ENCODE measurements at places on chromosomes 7 and 10.
A peak's percentile ranks its signal among the peaks of the same experiment; 100 is the strongest.

DNA sequence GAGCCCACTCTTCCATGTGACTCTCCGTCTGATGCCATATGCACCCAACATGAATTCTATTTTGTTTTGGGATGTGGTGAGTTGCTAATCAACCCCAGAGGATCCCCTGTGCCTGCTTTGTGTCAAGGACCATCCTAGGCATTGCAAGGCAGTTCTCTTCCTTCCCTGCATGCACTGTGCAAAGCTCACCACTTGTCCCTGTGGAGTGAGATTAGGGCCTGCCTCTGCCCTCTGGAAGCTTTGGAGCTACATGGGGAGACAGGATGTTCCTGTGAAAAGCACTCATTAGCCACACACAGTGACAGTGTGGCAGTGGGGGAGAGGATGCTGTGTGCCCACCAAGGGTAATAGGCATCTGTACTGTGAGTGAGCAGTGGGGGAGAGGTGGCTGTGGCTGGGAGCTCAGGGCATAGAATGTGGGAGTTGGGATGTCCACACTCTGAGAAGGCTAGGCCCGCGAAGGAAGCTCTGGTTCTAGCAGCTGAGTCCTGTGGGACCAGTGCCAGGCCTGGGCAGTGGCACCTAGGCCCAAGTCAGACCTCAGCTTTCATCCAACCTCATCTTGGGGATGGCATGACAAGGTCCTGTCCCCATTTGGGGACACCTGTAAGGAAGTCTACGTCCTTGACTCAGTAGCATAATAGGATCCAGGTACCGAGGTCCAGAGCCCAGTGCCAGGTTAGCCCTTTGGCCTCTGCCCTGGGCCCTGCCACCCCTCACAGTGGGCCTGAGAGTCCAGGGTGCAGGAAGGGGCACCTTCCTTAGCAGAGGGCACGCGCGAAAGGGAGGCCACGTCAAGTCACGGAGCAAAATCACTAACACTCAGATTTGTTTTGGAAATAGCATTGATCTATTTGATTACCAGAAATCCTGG is 6.6 kb downstream of the ADRA2A start:
- no peak for DNase-seq

GRCh38 chr10:88920198-88920597 is 32.4 kb downstream of the ACTA2 start:
- DNase-seq: no peak

DNA sequence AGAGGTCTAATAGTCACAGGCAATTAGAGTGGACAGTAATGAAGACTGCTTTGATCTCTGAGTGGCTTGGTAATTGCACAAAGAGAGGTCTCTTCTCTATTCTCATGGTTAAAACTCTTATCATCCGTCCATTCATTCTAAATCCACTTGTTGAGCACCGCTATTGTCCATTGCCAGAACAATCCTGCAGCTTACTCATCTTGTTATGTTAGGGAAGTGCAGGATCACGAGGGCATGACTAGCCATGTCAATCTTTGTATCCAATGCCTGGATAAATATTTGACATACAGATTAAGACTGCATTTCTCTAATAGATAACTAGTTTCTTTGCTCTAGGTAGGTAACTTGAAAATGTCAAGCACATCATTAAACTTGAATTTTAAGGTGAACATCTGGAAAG is 14.9 kb downstream of the SFTPD start:
- DNase-seq: no peak

DNA sequence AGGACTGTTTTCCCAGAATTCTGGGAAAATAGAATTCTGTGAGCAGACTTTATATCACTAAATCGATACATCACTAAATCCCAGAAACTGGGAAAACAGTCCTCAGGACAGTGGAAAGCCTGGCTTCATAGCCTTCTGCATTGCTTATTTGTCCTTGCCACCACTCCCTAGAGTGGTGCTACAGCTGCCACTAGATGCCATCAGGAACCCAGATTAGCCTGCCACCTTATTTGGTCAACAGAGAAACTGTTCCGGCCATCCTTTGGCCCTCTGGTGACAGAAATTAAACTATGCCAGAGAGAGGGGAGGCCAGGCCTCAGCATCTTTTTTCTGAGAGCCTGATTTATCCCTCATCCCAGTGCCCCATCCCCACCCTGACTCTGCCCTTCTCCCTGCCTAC is 19.6 kb upstream of the NFKB2 start:
- DNase-seq: no peak

DNA sequence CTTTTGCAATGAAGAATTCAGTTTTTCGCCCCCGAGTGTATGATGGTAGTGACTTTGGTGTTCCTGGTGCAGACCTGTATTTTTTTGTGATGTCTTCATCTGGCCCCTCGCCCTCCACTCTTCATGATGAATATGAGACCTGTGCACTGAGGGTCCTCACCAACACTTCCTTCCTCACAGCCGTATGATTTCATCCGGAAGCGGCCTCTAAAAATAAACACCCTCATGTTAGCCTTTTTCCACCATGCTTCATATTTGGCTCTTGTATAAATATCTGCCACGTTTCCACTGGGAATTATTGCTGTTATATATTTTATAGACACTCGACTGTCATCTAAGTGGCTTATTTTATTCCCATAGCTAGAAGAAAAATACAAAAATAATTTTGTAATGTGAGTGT is 160.4 kb downstream of the MGMT start:
- no peak for DNase-seq

GRCh38 chr7:90599892-90600555 is 3.9 kb downstream of the CDK14 start:
- no peak for DNase-seq

- no peak for DNase-seq
Observed at GRCh38 chr10:32922170-32922569, 35.9 kb downstream of the ITGB1 start.

DNA sequence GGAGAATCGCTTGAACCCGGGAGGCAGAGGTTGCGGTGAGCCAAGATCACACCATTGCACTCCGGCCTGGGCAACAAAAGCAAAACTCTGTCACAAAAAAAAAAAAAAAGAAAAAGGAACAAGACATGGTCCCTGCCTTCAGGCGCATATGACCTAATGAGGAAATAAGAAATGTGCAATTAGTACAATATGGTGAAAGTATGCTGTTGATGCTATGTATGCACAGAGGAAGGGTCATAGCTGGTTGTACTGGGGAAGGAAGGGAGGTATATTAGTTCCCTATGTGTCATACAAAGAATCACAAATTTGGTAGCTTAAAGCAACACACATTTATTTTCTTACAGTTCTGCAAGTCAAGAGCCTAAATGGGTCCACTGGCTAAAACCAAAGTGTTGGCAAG is 97.8 kb upstream of the MPP7 start:
- DNase-seq: no peak

DNA sequence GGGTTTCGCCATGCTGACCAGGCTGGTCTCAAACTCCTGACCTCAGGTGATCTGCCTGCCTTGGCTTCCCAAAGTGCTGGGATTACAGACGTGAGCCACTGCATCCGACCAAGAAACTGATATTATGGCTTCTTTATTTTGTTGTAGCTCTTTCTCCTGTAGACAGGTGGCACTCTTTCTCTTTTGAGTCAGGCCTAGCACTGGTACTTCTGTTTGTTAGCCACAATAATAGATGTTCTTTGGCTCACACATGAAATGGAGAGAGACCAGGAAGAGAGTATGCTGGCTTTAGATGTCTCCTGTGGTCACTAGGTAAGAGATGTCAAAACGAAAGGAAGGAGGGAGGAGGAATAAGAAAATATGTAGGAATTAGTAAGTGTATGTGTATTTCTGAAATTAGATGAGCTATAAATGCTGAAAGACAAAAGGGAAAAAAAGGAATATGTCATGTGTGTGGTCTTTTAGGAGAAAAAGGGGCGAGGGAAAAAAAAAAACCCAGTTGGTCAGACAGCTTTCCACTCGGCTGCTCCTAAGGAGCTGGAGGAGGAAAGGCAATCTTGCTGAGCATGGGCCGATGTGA is 78.7 kb downstream of the CLEC2L start:
- peak; percentile 34 for DNase-seq

GRCh38 chr10:49688261-49688846 is 8.9 kb downstream of the C10orf53 start:
- no peak for DNase-seq

DNA sequence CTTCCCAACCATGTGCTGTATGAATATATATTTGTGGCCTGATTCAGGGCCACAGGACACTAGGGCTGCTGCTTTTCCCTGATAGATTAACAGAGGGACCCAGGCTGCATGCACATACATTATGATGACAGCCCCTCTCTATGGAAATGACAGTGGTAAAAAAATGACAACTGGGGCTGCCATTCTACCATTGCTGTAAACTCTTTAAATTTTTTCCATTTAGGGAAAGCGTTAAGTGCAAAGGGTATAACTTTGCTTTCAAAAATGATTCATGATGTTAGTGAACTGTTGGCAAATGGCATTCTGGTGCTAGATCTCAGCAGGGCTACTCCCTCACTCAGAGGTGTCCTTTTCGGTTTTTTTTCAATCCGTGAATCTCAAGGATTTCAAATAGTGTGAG is 4.2 kb downstream of the CTBP2 start:
- DNase-seq: no peak

- DNase-seq: no peak
Observed at GRCh38 chr7:54541669-54542625, at the start of gene VSTM2A. TSS of gene VSTM2A (plus strand) at chr7:54542375. CDS start at chr7:54542731, 356 bp downstream.

All from HTR-8/SVneo (cell line).